Renal cortical epithelial cell (primary cell): ENCODE measurements at places on chromosomes 4 and X. TPM values are rescaled to one million over a fixed set of nuclear protein-coding genes. Genes with fewer than 3 reads are reported as not detected.

JCHAIN gene
- total RNA-seq: 0.30 TPM in 1 of 2 replicates, not detected in the other

BBS12 gene
- total RNA-seq: 12.7 and 19.5 TPM in 2 replicates

EDA2R gene
- 6.3 and 15.2 TPM in 2 replicates for total RNA-seq

CLGN gene
- 2.0 and 4.7 TPM in 2 replicates for total RNA-seq

MAMLD1 gene
- 0.40 and 0.52 TPM in 2 replicates for total RNA-seq

MAGEB2 gene
- not detected in 2 replicates for total RNA-seq

DCHS2 gene
- total RNA-seq: under 0.01 TPM in 1 of 2 replicates, not detected in the other

SPANXC gene
- not detected in 2 replicates for total RNA-seq

BEX1 gene
- total RNA-seq: 0.20 TPM in 1 of 2 replicates, not detected in the other

PAGE2B gene
- not detected in 2 replicates for total RNA-seq

RASL11B gene
- total RNA-seq: 4.7 and 21.2 TPM in 2 replicates
